ENCODE measurements at places on chromosomes 6 and 20.

DNA sequence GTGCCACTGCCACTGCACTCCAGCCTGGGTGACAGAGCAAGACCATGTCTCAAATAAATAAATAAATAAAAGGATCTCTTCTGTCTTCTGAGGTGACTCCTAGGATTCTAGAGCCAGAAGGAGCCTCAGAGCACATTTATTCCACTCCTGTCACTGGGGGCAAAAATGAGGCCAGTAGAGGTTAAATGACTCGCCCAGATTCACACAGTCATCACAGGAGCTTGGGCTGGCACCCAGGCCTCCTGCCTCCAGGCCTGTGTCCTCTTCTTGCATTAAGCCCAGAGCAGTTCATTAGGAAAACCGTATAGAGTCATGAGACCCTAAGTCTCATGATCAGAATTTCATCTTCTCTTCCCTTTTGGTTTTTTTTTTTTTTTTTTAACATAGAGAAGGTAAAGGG, 243.3 kb downstream of the NRN1 start:
- DNase-seq = no peak

- no peak for DNase-seq
Observed at GRCh38 chr20:58407966-58408557, 19.0 kb downstream of the VAPB start.

DNA sequence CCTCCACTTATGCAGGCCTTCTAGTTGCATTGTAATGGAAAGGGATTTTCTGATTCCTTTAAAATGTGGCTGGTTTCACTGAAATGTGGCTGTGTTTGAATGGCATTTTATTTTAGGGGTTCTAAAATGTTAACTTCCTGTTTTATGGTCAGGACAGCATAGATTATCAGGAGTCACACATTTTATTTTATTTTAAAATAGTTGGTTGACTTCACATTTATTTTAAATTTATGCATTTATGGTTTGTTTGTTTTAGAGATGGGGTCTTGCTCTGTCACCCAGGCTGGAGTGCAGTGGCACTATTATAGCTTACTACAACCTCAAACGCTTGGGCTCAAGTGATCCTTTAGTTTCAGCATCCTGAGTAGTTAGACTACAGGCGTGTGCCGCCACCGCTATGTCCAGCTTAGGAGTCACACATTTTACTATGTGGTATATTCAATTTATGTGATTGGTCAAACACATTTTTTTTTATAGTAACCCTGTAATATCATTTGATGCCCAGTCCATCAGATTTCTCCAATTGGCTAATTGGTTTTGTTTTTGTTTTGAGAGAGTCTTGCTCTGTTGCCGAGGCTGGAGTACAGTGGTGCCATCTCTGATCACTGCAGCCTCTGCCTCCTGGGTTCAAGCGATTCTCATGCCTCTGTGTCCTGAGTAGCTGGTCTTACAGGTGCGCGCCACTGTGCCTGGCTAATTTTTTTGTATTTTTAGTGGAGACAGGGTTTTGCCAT, 2.3 kb downstream of the DTD1 start:
- no peak for DNase-seq

DNA sequence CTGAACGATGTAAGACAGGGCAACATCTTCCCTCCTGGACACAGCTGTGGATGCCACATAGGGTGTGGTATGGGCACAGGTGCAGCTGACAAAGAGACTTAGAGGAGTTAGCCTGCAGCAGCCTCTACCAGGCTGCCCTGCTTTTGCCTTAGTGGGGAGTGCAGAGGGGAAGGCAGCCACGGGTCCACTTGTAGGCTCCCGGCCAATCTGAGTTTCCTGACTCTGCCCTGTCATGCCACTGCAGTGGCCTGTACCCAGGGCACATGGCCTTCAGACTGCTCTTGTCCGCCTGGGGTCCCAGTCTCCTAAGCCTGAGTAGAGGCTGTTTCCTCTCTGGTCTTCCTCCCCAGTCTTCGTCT, 17.1 kb upstream of the CST9L start:
- no peak for DNase-seq

- no peak for DNase-seq
Observed at GRCh38 chr20:30491016-30491415, 766.4 kb upstream of the DEFB115 start.

DNA sequence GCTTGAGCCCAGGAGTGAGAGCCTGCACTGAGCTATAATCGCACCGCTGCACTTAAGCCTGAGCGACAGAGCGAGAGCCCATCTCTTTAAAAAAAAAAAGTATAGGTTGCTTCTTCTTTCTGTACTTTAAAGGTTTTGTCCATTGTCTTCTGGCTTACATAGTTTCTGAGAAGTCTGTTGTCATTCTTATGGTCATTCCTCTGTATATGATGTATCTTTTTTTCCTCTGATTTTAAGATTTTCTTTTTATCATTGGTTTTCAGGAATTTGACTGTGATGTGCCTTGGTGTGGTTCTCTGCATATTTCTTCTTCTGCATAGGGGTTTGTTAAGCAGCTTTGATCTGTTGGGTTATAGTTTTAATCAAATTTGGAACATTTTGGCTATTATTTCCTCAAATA, 29.1 kb downstream of the QRSL1 start:
- DNase-seq = no peak

DNA sequence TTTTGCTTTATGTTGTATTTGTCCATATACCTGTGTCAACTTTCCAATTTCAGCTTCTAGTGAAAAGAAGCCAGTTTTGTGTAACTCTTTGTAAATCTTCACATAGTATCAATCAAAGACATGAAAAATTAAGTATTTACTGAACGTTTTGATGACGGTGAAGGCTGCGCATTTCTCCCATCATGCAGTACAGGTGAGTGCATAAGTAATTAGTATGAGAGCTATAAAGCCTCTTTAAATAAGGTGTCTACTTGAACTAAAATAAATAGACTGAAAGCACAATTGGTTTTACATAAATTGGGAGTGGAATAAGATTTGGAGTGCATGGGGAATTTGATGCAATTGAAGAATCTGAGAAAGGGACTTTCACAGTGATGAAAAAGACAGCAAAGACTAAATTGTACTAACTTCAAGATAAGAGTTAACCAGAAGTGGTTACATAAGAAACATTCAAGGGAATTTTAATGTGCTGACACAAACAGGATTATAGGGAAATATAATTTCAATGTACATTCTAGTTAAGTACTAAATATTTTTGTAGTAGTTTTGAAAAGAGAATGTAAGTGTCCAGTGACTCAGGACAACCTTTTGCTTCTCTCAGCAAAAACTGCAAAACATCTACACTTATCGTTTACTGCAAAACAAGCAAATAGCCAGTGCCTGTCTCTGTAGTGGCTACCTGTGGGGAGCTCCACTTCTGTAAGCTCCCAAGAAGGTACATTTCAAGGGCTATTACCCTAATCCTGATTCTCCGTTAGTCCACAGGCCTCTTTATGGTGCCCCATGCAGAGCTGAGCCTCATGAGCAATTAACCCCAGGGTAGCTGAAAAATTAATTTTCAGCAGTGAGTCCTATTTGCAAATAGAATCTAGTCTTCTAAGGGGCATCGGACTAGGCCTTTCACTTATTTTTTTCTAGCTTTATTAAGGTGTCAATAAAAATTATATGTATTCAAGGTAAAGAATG, 13.0 kb downstream of the TENT5A start:
- no peak for DNase-seq

DNA sequence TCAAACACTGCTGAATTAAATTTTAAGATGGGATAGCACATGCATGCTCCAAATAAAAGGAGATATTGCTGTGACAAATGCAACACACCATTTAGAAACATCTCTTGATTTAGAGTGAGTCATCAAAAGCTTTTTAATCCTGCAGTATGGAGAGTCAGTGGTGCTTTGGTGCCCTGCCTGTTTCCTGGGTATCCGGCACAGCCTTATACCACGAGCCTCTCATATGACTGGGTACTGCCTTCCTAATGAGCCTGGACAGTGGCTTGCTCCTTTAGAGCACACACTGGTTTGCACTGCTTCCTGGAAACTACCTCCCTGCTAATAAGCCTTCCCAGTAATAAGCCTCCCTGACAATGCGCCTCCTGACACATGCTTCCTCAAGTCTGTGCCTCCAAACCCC, 65.3 kb upstream of the KCNK16 start:
- peak; percentile 99 for DNase-seq

GRCh38 chr6:7216941-7217621, 95.9 kb downstream of the SSR1 start:
- no peak for DNase-seq

All from COLO829 (cell line).